Stimulated activated CD4-positive, alpha-beta T cell treated with anti-CD3 and anti-CD28 coated beads, Interleukin-1b, Interleukin-23, amount 100 ng/mL, for 1 hour (primary cell): ENCODE measurements at places on chromosomes 1 and 21.

GRCh38 chr1:4600615-4601460 lies 53.6 kb upstream of the AJAP1 start:
- DNase-seq = no peak

- no peak for DNase-seq
Measured at GRCh38 chr1:187942986-187943385, 1114.2 kb downstream of the PLA2G4A start.

GRCh38 chr21:36881228-36881627 lies 85.2 kb downstream of the HLCS start:
- no peak for DNase-seq

- DNase-seq = no peak
Measured at GRCh38 chr1:20775700-20776099, 11.4 kb downstream of the HP1BP3 start.

DNA sequence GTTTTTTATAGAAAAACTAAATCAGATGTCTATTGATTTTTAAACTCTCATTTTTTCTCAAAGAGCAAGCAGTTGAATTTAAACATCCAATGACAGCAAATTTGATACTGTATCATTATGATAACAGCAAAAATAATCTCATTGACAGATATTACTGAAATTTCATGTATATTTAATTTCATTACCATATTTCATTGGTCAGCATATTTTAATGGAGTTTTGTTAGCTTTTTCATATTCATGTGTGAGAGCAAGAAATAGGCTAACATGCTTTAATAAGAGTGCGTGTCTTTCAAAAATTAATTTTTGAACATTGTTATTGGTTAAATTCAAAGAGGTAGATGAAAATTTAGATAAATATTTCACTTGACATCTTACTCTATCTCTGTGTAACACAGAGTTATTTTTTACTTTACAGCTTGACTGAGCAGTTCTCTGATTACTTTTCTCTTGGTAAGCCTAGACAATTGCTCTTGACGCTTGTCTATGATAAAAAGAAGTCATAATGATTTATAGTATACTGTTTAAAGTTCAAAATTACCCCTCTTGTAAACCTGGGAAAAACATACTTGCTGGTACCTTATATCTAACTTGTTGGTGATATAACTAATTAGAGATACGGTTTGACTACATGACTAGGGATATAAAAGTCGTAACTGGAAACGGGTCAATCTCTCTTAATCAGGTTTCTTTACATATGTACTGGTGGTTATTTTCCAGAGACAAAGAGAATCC lies 732.3 kb upstream of the NCAM2 start:
- no peak for DNase-seq

DNA sequence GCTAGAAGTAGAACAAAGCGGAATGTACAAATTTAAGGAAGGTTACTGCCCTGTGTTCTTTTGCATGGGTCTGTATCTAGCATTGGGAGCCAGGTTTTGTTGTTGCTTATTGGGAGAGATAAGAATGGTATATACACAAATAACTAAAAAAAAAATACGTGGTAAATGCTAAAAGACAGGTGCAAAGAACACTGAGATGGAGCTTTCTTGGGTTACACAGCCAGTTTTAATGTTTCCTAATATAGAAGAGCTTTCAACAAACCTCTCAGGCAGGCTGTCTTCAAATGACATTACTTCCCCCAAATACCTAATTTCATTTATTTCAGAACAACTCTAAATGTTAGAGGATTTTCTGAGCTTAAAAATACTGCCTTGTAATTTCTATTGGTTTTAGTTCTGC lies 1.4 kb upstream of the MDM4 start:
- DNase-seq = no peak
